Suppressor macrophage treated with lipopolysaccharide for 1 hour (primary cell): ENCODE measurements at places on chromosomes 2 and 18.

- DNase-seq, result no peak
Observed at GRCh38 chr2:167733747-167734146, 513.6 kb downstream of the STK39 start.

- no peak for DNase-seq
Observed at GRCh38 chr2:120439637-120440384, 93.9 kb downstream of the INHBB start.

- DNase-seq, result no peak
Observed at GRCh38 chr2:217103752-217104545, 244.1 kb upstream of the TNP1 start.

GRCh38 chr2:115910270-115910669, 1467.8 kb downstream of the DPP10 start:
- no peak for DNase-seq

GRCh38 chr2:189585226-189585756, 4.7 kb upstream of the SLC40A1 start:
- DNase-seq, result no peak

DNA sequence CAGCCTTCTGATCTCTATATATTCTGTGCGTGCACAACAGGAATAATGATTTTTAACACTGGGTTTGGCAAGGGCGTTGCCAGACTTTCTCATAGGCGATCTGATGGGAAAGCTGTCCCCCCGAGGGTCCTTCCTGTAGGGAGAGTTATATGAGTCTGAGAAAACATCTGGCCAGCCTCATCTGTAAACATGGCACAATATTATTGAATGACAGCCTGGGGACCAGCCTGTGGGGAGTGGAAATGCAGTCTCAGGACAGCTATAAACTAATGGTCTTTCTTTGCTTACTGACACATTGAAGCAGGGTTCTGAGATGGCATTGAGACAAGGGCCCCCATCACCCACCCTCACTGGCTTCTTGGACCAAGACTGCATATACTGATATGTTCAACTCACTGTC, 62.5 kb downstream of the CTIF start:
- no peak for DNase-seq

- no peak for DNase-seq
Observed at GRCh38 chr2:121918231-121918630, 162.8 kb downstream of the TSN start.

DNA sequence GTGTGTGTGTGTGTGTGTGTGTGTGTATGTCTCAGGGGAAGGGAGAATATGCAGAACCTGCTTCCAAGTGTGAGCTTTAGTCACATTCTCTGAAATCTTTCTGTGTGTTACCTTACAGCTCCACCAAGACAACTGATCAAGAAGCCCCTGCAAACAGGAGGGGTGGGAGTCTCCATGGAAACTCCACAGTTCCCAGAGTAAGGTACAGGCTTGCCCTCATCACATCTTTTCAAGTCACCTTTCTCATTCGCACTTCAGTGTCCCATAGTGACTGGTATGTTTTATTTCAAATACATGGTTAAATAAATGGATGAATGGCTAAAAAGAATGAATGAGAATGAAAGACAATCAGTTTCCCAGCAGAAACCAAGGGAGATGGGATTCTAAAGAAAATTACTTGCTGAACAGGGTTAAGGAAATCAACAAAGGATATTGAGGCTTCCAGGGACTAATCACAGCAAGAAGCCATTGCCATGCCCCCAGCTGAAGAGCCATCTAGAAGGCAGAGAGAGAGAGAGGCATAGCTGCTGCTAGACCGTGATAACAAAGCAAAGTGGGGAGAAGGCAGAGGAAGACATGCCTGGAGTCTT, 987.2 kb upstream of the CELF4 start:
- DNase-seq, result no peak
